SK-MEL-5 (cell line): ENCODE measurements at places on chromosomes 5 and 9. TPM values are rescaled to one million over a fixed set of nuclear protein-coding genes. Genes with fewer than 3 reads are reported as not detected.

DNA sequence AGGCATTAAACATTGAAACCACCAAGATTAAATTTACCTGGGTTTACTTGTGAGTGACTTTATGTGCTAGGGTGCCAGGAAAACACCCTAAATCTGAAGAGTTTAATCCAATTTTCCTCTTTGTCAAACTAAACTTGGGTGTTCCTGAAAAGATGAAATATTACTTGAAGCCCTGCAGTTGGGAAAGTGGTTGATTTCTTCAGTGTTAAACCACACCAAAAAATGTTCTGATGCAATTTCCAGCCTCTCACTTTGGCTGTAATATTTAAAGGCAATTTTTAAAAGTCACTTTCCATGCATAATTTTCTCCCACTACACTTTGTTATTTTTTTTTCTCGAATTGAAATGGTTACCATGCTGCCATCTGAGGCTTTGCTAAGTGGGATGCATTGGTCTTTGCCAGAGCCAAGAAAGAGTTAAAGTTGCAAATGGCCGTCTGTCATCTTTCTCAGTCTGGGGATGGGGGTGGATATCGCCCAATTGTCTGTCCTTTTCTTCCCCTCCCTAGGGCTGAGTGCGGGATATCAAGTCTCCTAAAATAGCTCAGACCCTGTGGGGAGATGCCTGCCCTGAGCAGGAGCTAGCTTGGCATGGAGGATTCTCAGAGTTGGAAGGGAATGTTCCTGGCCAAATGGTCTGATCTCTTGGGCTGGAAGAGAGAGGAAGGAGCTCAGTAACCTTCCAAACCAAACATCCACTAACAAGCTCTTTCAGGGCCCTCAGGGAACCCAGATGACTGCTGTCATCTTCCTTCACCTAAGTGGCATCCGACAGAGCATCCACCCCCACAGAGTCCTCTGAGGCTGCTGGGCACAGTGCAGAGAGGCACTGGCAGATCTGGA lies 13.6 kb upstream of the SHB start:
- DNase-seq = no peak

GRCh38 chr5:112979723-112980122 lies 3.1 kb downstream of the DCP2 start:
- no peak for DNase-seq

- DNase-seq = peak; percentile 35
Observed at GRCh38 chr9:124695280-124695890, 75.7 kb downstream of the NR6A1 start.

SPATA31D1 gene
- not detected in 2 replicates for total RNA-seq

AIF1L gene
- 32.6 and 32.7 TPM in 2 replicates for total RNA-seq

- DNase-seq = no peak
Observed at GRCh38 chr9:71822456-71822855, 54.1 kb upstream of the CEMIP2 start.

GRCh38 chr9:133715295-133715865 lies 22.8 kb downstream of the SARDH start:
- no peak for DNase-seq

DNA sequence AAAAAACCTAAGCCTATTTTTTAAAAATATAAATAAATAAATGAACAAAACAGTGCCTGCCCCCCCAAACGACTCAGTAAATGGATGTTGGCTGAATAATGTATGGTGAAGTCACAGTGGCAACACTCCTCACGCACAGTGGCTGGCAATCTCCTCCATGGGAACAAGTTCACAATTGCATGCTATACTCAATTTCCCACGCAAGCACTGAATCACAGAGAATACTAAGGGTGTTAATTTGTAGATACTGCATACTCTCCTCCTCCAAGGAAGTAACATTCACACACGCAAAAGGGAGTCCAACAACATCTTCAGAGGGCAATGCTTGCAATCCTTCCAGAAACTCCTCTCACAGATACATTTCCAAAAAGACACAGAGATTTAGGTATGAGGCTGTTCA lies 47.5 kb downstream of the SERINC5 start:
- no peak for DNase-seq

- DNase-seq = peak; percentile 76
Observed at GRCh38 chr5:65771266-65771665, 49.3 kb downstream of the NLN start.

- DNase-seq = no peak
Observed at GRCh38 chr9:75085640-75086039, 2.3 kb downstream of the NMRK1 start.

IL13 gene
- total RNA-seq = not detected in 2 replicates

GRCh38 chr5:86999951-87000350 lies 267.7 kb upstream of the RASA1 start:
- DNase-seq = no peak

SOWAHA gene
- not detected in 2 replicates for total RNA-seq

NMUR2 gene
- not detected in 2 replicates for total RNA-seq

- no peak for DNase-seq
Observed at GRCh38 chr9:20002011-20002410, 213.2 kb upstream of the SLC24A2 start.

ROPN1L gene
- total RNA-seq = 0.83 and 1.2 TPM in 2 replicates

GRCh38 chr5:180575571-180575970 lies 15.7 kb downstream of the SCGB3A1 start:
- DNase-seq = no peak

- peak; percentile 46 for DNase-seq
Observed at GRCh38 chr9:108889649-108890067, 27.6 kb downstream of the ACTL7A start.

DNA sequence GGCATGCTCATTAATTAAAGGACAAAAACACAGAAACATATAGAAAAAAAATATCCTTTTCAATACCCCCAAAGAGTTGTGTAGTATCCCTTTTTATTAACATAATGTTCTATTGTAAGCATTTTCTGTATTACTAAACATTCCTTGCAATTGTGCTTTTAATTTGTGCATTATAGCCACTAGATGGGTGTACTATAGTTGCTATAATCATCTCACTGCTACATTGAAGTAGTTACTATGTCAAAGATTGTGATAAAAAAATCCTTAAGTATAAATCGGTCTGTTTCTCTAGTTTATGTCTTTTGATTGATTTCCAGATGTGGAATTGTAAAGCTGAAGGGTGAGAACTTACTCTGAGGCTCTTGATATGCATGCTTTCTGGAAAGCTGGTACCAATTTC lies 21.4 kb downstream of the FREM1 start:
- DNase-seq = no peak

- DNase-seq = no peak
Observed at GRCh38 chr9:122314165-122314564, 49.5 kb downstream of the MRRF start.
